NCI-H1436 (cell line): ENCODE measurements at places on chromosomes 5 and 9.

GRCh38 chr9:86944796-86945727 is 2.2 kb downstream of the GAS1 start:
- no peak for DNase-seq

DNA sequence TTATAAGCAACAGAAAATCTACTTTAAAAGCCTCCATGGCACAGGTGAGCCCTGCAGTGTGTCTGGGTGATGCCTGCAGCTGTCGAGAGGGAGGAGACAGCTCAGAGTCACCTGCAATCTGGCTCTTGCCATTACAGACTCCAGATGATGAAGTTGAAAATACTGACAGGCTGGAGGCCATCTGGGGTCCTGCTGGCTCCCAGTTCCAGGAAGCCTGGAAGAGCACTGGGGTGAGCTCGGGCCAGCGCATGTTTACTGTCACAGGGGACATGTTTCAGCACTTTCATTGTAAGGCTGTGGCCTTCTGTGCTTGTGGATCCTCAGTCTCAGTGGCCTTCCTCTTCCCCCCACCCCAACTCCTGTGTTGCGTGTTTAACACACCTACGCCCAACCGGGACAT is 28.4 kb downstream of the CEL start:
- DNase-seq, result no peak

- no peak for DNase-seq
These were observed 23.7 kb upstream of the TMEM250 start for GRCh38 chr9:136142414-136142796.

- no peak for DNase-seq
These were observed 351.1 kb upstream of the TLE4 start for GRCh38 chr9:79220666-79221065.

- DNase-seq, result no peak
These were observed 20.3 kb upstream of the TERT start for GRCh38 chr5:1315018-1315708.

DNA sequence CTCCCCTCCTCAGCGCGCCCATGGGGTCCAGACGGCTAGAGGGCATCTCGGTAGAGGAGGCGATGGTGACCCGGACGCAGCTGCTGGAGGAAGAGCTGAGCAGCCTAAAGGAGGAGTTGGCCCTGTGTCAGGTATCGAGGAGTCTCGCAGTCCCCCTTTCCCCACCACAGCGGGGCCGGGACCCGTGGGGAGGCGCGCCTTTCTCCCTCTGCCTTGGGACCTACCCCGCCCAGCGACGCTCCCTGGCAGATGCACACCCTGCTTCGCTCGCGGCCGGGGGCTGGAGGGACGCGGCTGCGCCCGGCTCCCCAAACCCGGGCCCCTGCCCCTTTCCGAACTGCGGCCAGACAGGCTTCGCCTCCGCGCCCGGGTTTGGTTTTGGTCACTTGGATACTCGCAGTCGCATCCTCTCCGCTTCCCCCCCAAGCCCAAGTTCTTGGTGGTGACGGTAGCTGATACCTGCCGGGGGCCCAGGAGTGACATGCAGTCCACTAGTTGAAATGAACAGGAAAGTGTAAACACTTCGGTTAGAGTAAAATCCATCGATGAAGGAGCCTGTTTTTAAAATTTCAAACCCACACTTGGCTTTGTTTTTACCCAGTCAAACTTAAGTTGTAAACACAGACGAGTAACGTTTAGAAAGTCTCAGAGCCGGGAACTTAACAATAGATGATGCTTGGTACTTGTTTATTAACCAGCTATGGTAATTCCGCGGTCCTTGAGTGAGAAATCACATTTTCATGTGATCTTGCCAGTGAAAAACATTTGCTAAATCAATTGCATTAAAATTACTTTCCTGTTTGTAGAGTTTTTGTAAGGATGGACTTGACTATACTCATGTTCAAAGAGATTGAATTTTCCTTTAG is 688 bp downstream of the CNTLN start:
- peak; percentile 47 for DNase-seq

- no peak for DNase-seq
These were observed 10.0 kb upstream of the TCOF1 start for GRCh38 chr5:150347451-150347850.

DNA sequence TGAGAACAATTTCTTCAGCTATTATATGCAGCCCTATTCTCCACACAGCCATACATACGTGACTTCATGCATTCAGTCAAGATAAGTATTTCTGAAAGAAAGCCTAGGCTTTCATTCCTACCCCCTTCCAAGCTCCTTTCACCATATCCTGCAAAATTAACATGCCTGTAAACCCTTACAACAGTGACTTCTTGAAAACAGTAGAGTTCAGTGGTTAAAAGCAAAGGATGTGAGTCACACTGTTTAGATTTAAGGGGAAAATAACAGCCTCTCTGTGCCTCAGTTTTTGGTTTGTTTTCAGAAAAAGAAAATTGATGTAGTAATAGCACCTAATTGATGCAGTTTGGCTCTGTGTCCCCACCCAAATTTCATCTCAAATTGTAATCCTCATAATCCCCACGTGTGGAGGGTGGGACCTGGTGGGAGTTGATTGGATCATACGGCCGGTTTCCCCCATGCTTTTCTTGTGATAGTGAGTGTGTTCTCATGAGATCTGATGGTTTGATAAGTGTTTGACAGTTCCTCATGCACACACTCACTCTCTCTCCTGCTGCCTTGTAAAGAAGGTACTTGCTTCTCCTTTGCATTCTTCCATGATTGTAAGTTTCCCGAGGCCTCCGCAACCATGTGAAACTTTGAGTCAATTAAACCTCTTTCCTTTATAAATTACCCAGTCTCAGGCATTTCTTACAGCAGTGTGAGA is 264.8 kb downstream of the CETN3 start:
- DNase-seq, result no peak

DNA sequence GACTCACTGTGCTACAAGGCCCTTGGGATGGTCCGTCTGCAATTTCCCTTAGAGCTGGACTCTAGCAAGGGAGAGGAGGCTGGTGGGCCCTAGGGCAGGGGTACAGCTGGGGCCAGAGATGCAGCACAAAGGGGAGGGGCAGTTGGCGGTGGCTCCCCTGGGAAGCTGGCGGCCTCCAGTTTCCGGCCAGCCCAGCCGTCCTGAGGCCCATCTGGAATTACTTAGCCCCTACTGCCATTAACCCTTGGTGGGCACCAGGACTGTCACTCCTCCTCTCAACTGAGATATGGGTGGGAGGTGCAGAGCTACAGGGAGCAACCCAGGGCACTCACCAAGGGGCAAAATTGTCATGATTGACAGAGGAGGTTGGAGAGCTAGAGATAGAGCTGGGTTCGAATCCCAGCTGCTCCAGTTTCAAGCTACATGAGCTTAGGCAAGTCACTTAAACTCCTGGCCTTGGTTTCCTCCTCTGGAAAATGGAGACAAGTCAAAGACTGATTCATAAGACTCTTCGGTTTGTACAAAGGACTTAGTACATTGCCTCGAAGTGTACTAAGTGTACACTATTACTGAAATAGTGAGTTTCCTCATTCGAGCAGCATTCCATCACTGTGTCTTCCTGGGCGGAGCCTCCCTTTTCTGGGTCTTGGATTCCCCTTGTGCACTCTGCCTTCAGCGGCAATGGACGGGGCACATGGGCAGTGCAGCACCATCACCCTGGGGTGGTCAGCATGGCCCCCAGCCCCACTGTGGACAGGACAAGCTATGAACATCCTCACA is 2.7 kb upstream of the PDGFRB start:
- DNase-seq, result no peak

- DNase-seq, result no peak
These were observed 877 bp upstream of the CAMSAP1 start for GRCh38 chr9:135908093-135908753.

- no peak for DNase-seq
These were observed 739.3 kb downstream of the NR2F1-AS1 start for GRCh38 chr5:92841604-92842155.

DNA sequence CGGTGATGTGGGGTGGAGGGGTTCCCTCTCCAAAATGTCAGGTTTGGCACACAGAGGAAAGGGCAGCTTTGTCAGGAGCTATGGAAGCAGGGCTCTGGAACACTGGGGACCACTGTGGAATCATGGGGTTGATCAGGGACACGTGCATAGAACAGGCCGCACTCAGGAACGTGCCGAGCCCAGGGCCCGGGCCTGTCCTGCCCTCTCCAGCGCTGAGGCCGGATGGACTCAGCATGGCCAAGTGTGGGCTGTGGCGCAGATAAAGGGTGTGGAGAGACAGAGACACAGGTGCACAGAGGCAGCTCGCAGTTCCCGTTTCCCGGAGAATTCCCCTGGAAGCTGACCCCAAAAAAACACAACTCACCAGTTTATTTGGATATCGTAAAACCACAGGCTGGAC is 37.8 kb upstream of the SLC6A3 start:
- no peak for DNase-seq

GRCh38 chr9:77663754-77664153 is 15.6 kb upstream of the GNA14 start:
- no peak for DNase-seq

- peak; percentile 23 for DNase-seq
These were observed 92.4 kb downstream of the ARL15 start for GRCh38 chr5:54217826-54218503.

- no peak for DNase-seq
These were observed 116.5 kb downstream of the ANKRD55 start for GRCh38 chr5:56116599-56117141.

GRCh38 chr9:2761424-2761823 is 44.1 kb downstream of the KCNV2 start:
- DNase-seq, result no peak

- no peak for DNase-seq
These were observed 49.5 kb downstream of the TRIM32 start for GRCh38 chr9:116736399-116737151.

DNA sequence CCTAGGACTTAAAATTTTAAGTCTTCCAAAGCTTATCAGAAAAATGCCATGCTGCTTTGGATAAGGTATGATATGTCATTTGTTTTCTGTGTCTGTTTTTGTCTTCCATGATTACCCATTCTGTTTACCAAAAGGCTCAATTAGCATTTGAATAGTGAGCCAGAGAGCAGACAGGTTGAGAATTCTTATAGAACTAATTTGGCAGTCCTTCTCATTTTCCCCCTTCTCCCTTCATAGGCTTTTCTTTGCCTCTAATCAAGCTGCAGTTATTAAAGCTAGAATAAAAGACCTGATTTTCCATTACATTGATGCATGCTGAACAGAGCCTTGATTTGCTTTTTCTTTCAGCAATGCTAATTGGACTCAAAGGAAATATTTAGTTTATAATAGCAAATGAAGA is 993.0 kb downstream of the MAT2B start:
- DNase-seq, result peak; percentile 1
